ENCODE measurements at places on chromosomes 5 and 9. TPM values are rescaled to one million over a fixed set of nuclear protein-coding genes. Genes with fewer than 3 reads are reported as not detected.

Gene DAB2
- 17.7 TPM for total RNA-seq

Gene CATSPER3
- total RNA-seq = 0.19 TPM

GRCh38 chr9:128627906-128628305 lies 28.7 kb downstream of the DYNC2I2 start:
- DNase-seq = no peak

DNA sequence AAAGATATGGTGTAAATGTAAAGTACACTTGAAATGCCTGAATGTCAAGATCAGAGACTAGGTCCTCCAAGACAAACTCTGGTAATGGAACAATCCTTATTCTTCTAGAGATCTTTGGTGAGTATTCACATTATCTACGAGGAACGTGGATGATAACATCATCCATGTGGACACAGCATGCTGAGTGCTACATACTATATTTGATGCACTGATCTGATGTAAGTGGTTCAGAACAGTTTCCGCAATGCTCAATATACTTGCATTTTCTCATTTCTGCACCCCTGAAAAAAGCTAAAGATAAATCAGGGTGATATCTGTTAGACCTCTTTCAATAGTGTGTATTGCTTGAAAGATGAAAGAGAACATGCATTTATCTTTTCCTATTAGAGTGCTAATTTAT lies 226.8 kb downstream of the EFNA5 start:
- no peak for DNase-seq

Gene RETREG1
- total RNA-seq = 37.7 TPM

- DNase-seq = no peak
Observed at GRCh38 chr5:176722757-176723156, 75.5 kb downstream of the TSPAN17 start.

Gene DELE1
- total RNA-seq = 42.3 TPM

Gene SPATA9
- 0.19 TPM for total RNA-seq

GRCh38 chr5:95671826-95672225 lies 11.0 kb downstream of the SPATA9 start:
- DNase-seq = no peak

DNA sequence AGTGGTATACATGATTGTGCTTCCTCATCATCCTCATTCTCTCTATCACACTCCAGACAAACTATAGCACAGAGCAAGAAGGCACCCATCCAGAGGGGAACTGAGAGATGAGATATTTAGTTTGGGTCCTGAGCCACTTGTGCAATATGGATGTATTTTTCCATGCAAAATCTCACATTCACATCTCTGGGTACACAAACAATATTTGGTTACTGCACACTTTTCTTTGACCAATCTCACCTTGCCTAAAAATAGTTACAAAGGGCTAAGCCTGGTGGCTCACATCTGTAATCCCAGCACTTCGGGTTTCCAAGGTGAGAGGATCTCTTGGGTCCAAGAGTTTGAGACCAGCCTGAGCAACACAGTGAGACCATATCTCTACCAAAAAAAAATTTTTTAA lies 120.3 kb downstream of the SIL1 start:
- no peak for DNase-seq

DNA sequence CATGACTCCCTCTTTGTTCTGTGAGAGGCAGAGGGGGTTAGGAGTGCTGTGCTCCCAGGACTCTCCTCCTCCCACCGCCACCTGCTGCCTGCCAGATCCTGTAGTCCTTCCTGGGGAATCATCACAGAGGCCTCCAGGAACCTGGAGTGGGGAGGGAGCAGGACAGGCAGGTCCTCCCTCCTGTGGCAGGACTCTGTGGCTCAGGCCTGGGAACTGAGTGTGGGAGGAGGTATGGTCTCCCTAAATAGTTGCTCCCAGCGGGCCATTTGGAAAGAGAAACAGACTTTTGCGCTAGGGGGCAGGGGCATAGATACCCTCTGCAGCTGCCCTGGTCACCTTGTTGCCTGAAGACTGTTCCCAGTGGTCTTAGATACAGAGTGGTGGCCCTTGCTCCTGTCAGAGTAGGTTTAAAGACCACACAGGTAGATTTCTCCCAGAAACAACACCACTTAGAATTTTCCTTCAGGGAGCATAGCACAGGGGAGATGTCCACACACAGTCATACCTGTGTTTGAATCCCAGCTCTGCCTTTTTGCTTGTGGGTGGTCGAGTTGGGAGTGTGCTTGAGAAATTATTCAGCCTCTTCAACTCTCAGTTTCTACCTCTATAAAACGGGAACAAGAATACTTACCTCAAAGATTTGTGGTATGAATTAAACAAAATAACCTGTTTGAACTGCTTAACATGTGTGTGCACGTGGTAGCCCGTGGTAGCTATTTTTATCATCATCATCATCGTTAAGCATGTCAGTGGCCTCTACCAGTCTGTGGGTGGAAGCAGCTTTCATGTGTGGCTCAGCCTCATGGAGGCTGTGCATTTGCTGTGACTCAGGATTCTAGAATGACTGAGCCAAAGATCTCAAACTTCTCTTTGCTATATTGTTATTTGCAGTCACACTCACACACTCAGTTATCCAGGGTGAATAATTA lies 55.8 kb downstream of the SLC22A5 start:
- DNase-seq = no peak

Gene KIF12
- 7.8 TPM for total RNA-seq

Gene NEK6
- total RNA-seq = 9.8 TPM

GRCh38 chr5:1135696-1136525 lies 24.0 kb upstream of the SLC12A7 start:
- no peak for DNase-seq

DNA sequence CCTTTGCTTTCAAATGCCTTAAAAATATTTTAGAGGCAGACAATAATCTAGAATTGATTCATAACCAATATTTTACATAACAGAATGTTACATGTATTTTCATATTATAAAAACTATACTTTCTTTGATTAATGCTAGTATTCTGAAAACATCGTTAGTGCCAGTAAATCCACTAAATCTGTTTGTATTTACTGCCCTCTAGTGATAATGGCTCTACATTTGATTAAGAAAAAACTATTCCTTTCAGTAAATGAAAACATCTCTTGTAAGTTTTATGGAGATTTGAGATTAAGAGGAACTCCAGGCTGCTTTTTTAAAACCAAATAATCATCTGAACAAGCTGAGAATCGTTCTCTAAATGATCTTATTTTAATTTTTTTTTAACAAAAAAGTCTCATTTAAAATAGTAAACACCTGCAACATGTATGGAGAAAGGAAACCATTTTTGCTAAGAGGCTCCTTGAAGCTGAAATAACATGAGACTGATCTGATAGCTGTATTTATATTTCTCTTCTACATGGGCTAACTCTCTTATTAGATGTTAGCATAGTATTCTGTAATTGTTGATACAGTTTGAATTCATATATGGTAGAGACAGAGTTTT lies 424.7 kb downstream of the RAB3C start:
- no peak for DNase-seq

DNA sequence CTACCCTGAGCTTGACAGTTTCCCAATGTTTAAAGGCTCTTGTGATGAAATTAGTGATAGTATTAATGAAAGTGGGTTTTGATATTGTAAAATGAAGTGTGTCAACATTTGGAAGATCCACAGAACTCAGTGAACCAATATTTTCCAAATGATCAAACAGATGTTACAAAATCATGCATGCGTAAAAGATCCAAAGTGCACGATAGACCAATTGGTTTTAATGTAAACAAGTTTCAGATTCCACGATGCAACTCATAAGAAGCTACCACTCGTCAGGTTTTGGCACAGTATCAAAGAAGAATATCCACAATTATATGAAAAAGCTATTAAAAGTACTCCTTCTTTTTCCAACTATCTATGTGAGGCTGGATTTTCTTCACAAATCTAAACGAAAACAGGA lies 82.3 kb downstream of the SLC38A9 start:
- no peak for DNase-seq

GRCh38 chr5:86125731-86126601 lies 491.8 kb upstream of the COX7C start:
- no peak for DNase-seq

Gene C5orf52
- total RNA-seq = not detected

DNA sequence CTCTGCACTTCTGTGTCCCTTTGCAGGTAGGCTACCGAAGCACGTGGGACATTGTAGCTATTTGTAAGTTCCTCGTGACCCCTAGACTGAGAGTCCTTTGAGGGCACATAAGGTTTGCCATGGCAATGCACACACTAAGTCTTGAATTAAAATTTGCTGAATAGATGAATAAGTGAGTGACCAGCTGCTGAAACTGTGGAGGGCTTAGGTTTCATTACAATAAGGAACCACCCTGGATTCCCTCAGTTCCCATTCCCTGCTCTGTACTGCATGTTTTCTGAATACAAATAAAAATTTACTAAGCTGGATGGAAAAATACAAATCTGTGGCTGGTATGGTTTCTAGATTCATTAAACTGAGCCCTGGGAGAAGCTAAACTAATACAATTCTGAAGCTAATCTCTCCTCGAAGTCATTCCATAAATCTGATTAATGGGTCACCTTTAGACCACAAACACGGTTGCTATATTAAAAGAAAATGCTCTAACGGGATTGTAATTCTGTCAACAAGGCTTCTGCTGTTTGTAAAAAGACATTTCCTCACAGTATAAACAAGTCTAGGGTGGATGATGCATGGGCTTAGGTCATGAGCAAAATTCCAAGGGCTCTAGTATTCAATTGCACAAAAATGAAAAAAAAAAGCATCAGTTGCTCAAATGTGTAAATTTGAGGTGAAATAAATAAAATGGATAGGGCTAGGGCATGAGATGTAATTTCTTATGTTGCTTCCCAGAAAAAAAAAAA lies 172.3 kb downstream of the ATP10B start:
- DNase-seq = no peak

DNA sequence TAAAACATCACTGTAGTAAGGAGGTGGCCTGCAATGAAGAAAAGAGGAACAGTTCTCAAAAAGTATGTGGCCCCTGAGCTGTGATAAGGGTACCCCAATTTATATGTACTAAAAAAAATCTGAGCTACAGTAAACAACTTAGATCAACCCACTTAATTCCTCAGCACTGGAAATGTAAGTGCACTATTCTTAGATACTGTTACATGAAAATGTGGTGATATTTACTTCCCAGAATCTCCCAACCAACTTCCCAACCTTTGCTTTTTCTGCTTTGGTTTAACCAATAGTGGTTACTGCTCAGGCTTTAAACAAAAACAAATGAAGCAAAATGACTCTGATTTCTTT lies 114.8 kb downstream of the SEMA5A start:
- DNase-seq = no peak

DNA sequence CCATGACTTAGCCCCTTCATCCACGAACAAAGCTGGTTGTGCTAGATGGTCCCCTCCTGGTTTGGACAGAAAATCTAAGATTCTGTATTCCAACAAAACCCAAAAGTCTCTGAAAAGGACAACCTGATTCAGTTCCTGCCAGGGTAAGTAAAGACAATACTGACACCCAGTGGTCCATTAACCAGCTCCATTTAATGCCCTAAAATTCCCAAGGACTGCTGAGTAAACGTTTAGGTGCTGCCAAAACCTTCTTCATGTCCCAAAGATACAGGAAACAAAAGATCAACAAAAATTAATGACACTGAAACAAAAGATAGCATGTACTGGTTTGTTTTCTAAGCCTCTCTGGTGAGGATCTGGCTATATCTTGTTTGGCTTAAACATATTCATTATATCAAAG lies 25.3 kb upstream of the PPP1R2B start:
- DNase-seq = no peak

DNA sequence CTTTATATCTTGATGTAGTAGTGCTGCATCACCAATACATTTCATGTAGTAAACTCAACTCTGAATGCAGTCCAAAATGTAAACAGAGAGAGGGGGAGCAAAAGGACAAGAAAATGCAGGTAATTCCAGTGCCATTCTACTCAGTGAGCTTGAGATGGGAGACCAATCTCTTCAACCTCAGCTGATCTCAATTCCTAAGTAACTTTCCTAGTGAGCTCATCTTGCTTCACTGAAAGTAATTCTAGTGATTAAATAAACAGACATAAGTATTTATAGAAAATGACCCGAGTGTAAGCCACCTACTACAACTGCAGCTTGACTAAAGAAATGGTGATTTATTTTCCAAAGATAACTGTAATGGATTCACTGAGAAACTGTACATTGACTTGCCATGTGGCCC lies 424.5 kb downstream of the DMRT2 start:
- no peak for DNase-seq

DNA sequence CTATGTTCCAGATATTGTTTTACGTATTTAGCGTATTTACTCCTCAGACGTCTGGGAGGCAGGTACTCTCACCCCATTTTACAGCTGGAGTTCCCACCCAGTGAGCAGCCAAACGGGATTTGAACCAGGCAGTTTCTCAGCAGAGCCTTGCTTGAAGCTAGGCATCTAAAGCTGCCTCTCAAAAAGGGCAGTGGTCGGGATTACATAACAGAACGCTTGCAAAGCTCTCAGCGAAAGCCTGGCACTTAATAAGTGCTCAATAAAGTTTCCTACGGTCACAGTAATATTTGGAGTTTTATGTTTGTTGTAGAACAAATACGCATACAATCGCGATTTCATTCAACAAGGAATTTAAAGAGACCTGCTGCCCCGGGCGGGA lies 286 bp upstream of the BSPRY start:
- DNase-seq = no peak

- DNase-seq = no peak
Observed at GRCh38 chr5:145484158-145484557, 351.0 kb downstream of the PRELID2 start.

Gene PROB1
- 0.76 TPM for total RNA-seq

DNA sequence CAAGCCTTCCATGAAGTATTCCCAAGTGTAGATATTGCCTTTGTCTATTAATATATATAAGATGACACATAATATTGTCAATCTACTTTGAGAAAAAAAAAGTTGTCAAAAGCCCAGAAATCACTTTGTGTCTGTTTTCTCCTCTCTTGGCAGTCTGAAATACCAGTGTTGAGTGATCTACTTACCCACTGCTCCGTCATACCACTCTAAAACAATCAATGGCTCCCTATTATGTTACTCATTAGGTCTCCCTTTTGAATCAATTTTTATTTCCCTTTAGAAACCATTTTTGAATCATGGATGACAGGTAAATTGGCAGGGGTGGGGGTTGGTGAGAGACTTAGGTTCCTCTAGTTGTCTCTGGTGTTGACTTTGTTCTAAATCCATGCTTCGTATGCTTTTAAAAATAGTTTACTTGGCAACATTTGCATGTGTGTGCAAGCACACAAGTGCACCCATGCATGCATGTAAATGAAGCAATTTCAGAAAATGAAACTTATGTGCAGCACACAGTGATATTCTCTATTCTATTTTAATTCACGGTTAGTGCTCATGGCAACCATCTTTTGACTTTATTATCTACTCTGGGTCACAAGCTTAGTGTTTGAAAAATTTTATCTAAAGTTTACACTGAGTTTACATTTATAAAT lies 378.9 kb downstream of the RAB3C start:
- DNase-seq = no peak

- no peak for DNase-seq
Observed at GRCh38 chr9:129319076-129319937, 141.2 kb upstream of the IER5L start.

- no peak for DNase-seq
Observed at GRCh38 chr9:35798658-35799374, 7.4 kb downstream of the NPR2 start.

DNA sequence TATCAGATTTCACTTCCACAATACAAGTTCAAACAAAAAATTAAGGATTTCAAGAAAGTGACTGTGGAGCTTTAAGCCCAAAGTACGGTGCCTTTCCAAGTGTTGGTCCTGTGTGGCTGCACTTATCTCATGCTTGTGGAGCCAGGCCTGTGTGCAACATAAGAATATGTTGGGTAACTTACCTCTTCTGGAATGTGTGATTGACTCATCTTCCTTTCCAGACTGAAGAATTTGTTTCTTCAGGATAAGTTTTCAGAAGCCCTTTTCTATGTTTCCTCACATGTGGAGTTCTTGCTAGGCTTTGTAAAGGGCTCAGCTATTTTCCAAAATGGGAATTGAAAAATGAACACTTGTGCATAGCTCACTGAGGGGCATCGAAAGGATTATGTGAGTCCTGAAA lies 485.1 kb upstream of the PAPPA start:
- DNase-seq = no peak

Gene ENG
- total RNA-seq = 1.7 TPM

Data from thymus (tissue), 14 donors.